ENCODE measurements at places on chromosomes 1 and 21.

DNA sequence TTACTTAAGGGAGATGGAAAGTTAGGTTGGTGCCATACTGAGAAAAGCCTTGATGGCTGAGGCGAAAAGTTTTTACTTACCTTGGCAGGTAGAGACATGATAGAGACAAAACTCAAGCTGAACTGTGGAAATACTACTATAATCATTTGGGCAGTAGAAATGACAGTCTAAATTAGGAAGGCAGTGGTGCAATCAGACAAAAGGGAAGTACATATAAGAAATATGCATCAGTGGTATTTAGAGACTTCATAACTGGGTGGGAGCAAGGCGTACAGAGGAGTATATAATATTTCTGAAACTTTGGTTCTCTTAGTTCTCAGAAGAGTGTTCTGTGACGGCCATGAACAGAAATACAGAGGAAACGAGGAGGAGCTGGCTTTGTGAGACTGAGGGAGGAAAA, 2.4 kb upstream of the CEP350 start:
- DNase-seq: no peak

- DNase-seq: peak; percentile 47
Measured at GRCh38 chr1:74504125-74504932, 8.1 kb downstream of the LRRC53 start.

- no peak for DNase-seq
Measured at GRCh38 chr1:192807211-192808162, 1.4 kb upstream of the RGS2 start.

- no peak for DNase-seq
Measured at GRCh38 chr1:1671365-1672119, 12.7 kb upstream of the CDK11B start.

DNA sequence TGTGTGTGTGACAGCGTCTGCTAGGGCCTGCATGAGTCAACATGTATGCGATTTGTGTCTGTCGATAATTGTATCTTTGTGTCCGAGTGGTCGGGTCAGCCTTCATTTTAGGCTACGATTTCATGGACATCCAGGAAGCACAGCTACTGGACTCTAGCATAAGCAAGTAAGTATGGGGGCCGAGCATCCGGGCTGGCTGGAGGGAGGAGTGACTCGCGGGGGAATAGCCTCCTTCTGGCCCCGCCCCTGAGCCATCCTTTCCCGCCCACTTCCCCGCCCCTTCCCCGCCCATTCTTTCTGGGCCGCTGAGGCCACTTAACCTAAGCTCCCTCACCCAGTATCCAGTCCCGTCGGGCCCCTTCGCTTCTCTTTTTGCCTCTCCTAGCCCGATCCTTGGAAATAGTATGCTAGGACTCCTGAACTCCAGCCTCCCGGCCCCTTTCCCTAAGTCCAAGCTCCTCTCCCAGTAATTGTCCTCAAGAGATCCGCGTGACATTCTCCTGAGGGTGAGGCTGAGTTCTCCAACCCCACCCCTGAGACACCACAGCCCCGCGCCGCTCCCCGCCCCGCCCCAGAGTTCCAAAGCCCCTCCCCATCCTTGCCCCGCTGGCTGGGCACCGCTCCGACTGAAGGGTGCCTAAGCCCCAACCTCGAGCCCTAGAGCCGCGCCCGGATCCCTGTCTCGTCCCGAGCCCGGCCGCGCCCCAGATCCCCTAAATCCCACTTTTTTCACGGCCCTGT, 1.2 kb downstream of the MAP3K6 start:
- DNase-seq: peak; percentile 87

- DNase-seq: no peak
Measured at GRCh38 chr1:240029418-240029817, 62.3 kb upstream of the FMN2 start.

DNA sequence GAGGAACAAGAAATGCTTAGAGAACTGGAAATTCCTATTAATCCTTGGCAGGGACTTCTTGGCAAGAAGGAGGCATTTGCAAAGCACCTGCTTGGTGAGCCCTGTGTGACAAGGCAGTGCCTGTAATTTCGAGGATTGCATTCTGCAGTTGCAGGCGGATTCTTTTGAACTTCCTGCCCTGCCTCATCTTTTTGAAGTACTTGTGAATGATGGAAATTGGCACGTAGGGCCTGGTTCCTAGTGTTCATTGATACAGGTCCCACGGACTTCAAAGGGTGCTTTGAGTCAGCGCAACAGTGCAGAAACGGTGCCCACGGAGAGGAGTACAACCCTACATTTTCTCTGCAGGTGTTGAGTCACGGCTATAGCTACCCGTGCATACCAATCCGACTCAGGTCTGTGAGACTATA, 6.4 kb downstream of the HUNK start:
- no peak for DNase-seq

GRCh38 chr1:169099561-169099960, 6.9 kb upstream of the ATP1B1 start:
- no peak for DNase-seq

GRCh38 chr1:51325878-51326755, 4.2 kb downstream of the TTC39A start:
- no peak for DNase-seq

DNA sequence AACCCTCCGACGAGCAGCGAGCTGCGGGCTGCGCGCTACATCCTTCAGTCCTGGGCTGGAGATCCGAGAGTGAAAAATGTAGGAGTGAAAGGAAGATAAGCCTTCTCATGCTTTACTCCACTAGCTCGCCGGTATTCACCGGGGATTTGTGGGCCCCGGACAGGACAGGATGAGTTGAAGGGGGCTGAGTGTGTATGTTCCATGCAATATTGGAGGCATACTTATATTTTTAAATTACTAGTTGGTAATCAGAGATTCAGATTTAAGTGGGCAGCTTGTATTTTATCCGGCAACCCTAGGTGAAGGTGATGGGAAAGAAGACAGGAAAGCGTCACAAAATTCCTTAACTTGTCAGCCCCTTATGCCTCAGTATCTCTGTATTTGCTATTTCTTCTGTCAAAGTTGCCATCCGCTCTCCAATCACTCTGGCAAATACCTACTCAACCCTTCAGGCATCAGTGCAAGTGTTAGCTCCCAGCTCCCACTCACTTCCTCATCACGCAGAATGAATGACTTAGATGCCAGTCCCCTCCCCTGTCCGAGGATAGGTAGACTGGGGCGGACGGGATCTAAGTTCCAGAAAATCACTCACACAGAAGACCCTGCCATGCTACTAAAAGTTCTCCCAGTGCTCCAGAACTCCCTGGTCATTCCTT, 503 bp upstream of the PIGM start:
- DNase-seq: no peak

- no peak for DNase-seq
Measured at GRCh38 chr1:82154219-82154970, 353.7 kb downstream of the ADGRL2 start.

- DNase-seq: no peak
Measured at GRCh38 chr21:37181059-37181458, 86.1 kb downstream of the VPS26C start.

GRCh38 chr1:17615157-17615556, 75.7 kb downstream of the ARHGEF10L start:
- no peak for DNase-seq

GRCh38 chr21:32537569-32537881, 47.8 kb downstream of the TCP10L start:
- no peak for DNase-seq

GRCh38 chr1:166378805-166379204, 212.0 kb upstream of the FAM78B start:
- no peak for DNase-seq

- DNase-seq: no peak
Measured at GRCh38 chr1:82927753-82928152, 1071.2 kb downstream of the TTLL7 start.

DNA sequence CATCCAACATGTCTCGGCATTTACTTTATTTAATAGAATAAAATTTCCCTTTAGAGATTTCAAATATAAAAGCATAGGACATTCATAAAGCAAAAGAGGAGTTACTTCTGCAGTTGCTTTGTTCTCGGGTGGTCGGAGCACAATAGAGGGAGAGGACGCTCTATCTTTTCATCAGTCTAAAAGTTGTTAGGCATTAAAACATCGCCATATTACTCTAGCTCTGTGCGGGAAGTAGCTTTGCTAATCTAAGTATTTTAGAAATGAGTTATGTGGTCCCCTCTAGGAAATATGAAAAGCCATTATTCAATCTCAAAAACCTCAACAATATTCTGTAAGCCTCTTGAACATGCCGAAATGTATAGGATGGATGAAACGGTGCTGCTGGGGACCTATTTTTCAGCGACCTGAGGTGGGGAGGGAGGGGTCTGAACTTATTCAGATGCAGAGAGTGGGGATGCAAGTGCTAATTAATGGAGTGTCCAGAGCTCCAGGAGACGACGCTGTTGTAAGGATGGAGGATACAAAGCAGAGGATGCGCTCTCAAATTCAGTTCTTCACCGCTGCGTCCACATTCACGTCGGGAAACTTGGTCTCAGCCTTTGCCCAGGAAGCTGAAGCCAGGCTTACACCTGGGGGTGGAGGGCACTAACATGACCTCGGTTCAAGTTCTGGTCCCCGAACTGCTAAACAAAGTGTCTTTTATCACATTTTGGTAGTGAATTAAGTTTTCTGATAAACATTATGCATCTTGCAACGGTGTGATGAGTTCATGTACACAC, 6.3 kb downstream of the CDKN2C start:
- peak; percentile 21 for DNase-seq

- DNase-seq: peak; percentile 46
Measured at GRCh38 chr1:204461331-204462228, 33.0 kb downstream of the PIK3C2B start.

- DNase-seq: peak; percentile 80
Measured at GRCh38 chr1:21216835-21217811, 40.4 kb upstream of the EIF4G3 start.

- DNase-seq: no peak
Measured at GRCh38 chr1:18324246-18324645, 156.5 kb upstream of the KLHDC7A start.

DNA sequence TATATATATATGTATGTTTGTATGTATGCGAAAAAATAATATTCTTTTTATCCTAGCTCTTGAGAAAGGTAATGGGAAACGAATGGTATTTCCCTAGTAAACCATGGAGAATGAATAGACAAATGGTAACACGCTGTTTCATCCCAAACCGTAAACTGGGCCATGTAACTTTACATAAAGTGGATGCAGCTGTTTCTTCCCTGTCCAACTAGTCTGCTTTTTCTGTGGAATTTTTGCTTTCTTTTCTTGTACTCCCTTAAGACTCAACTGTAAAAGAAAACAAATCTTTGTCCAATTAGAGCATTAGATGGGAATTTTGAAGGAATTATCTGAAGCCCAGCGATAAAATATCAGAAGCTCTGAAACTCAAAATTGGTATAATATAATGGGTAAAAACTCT, 198.1 kb downstream of the NFIA start:
- no peak for DNase-seq

GRCh38 chr1:34477632-34478141, 277.2 kb upstream of the GJB5 start:
- no peak for DNase-seq

GRCh38 chr1:15051882-15052528, 101.5 kb upstream of the TMEM51 start:
- no peak for DNase-seq

- DNase-seq: no peak
Measured at GRCh38 chr1:176961678-176962077, 202.8 kb downstream of the ASTN1 start.

- DNase-seq: no peak
Measured at GRCh38 chr1:66464802-66465201, 69.2 kb upstream of the SGIP1 start.

DNA sequence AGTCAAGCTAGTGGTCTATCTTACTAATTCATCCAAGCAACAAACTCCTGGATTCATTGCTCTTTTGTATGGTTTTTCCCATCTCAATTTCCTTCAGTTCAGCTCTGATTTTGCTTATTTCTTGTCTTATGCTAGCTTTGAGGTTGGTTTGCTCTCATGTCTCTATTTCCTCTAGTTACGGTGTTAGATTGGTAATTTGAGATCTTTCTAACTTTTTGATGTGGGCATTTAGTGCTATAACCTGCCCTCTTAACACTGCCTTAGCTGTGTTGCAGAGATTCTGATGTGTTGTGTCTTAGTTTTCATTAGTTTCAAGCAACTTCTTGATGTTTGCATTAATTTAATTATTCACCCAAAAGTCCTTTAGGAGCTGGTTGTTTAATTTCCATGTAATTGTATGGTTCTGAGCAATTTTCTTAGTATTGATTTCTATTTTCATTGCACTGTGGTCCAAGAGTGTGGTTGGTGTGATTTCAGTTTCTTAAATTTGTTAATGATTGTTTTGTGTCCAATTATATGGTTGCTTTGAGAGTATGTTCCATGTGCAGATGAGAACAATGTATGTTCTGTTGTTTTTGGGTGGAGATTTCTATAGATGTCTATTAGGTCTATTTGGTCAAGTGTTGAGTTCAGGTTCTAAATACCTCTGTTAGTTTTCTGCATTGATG, 154.6 kb downstream of the PLPPR5 start:
- DNase-seq: no peak

DNA sequence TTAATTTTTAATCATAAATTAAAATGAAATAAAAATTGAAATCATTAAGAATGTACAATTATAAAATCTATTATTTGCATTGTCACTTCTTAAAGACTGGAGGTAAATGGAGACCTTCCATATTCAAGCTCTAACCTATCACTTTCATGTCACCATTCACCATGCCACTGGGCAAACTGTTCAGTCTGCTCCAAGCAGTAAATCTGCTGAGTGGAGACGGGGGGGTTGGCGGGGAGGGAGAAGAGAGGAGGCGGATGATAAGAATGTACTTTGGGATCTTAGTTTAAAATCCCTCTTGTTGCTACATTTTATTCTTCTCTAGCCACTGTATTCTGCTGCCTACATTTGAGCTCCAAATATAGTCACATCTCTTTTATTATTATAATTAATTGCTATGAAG, 365.9 kb upstream of the NFIA start:
- no peak for DNase-seq

DNA sequence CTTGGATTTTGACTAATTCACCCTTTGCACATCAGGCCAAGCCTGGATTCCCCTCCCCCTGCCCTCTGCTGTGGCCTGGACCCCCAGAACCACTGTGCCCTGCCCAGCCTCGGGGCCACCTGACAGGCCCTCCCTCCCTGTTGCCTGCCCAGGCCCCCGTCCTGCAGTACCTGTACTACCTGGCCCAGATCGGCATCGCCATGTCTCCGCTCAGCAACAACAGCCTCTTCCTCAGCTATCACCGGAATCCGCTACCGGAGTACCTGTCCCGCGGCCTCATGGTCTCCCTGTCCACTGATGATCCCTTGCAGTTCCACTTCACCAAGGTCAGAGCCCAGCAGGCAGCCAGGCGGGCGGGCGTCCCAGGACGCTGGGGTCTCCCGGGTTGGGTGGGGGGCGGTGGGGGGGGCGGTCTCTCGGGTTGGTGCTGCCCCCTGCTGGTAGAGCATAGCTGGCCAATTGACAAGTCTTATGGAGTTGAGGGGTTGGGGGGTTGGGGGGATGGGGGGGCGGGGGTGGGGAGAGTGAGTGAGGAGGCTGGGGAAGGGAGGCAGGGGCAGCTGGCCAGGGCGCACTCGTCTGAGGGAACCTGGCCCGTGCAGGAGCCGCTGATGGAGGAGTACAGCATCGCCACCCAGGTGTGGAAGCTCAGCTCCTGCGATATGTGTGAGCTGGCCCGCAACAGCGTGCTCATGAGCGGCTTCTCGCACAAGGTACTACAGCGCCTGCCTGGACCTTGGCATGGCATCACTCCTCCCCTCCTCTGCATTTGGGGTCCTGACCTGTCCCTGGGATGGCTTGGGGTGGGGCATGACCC, 10.7 kb downstream of the AMPD2 start:
- DNase-seq: peak; percentile 52

- DNase-seq: no peak
Measured at GRCh38 chr1:20351911-20352701, 61.4 kb downstream of the VWA5B1 start.

Data from activated naive CD4-positive, alpha-beta T cell treated with anti-CD3 and anti-CD28 coated beads, Interleukin-2, amount 10 ng/mL, durations not matched to agents 7 days and 5 days (primary cell).